ENCODE measurements at places on chromosomes 13 and 19.

GRCh38 chr19:19305696-19306095, 14.6 kb downstream of the SUGP1 start:
- DNase-seq: no peak

DNA sequence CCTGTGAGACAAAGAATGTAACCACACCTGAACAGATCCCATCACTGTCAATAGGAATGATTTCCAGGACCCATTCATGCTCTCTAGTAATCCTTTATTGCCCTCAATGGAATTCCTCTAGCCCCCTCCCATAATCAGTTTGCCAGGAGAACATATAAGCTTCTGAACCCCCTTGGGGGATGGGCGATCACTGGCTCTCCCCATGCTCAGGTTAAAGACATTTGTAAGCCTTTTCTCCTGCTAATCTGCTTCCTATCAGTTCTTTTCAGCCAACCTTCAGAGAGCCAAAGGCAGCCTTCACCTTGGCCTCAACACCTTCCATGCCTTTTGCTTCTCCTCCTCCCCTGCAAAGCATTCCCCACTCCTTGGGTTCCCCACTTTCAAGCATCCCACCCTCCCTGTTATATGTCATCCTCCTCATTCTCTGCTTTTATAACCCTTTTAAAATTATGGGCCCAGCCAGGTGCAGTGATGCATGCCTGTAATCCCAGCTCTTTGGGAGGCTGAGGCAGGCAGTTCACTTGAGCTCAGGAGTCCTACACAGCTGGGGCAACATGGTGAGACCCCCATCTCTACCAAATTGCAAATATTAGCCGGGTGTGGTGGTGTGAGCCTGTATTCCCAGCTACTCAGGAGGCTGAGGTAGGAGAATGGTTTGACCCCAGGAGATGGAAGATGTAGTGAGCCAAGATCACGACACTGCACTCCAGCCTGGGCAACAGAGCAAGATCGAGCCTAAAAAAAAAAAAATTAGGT, 12.4 kb downstream of the DPRX start:
- no peak for DNase-seq

GRCh38 chr19:12482509-12482886, 2.1 kb downstream of the ZNF709 start:
- DNase-seq: no peak

DNA sequence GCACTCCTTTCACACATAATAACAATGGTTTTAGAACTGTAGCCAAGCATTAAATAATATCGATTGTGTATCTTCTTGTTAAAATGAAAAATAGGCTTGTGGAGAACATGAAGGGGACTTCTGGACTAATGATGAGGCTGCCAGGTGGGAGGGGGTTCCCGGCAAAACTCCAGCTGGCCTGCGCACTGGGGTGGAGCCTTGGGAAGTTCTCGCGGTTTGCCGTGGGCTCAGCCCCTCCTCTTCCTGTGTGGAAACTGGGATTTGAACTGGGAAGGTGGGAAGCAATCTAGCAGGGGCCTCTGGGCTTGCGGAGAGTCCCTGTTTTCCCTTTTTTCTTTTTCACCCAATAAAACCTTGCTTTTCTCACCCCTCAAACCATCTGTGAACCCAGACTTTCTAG, 113.7 kb upstream of the SLITRK1 start:
- DNase-seq: no peak

DNA sequence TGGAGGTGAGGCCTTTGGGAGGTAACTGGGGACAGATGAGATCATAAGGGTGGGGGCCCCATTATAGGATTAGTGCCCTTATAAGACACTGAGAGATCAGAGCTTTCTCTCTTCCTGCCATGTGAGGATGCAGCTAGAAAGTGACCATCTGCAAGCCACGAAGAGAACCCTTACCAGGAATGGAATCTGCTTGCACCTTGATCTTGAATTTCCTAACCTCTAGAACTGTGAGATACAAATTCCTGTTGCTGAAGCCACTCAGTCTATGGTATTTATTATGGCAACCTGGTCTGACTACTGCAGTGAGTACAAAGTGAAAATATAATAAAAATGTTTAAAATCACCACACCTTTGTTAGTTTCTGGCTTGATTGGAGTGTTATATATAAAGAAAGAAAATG, 388.0 kb downstream of the LMO7 start:
- DNase-seq: no peak
